ENCODE measurements at places on chromosomes 2 and 18.
A peak's percentile ranks its signal among the peaks of the same experiment; 100 is the strongest.

DNA sequence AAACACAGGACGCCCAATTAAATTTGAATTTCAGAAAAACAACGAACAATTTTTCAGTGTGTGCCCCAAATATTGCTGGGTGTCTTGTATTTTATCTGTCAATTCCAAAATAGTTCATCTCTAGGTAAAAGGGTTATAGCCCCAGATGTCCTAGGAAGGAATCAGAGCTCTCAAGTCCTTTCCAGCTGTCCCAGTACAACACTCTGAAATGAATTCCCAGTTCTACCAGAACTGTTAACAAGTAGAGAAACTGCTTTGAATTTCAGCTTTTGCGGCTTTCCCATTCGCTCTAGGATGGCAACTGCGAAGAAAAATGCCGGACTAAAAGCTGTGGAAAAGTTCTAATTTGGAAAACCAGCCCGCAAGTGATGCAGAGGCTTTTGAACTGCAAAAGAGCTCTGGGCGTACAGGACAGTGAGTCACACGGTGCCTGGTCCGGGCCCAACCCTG, 497 bp upstream of the GIGYF2 start:
- DNase-seq: no peak

GRCh38 chr2:7592618-7593140, 675.5 kb downstream of the RNF144A start:
- DNase-seq: no peak

DNA sequence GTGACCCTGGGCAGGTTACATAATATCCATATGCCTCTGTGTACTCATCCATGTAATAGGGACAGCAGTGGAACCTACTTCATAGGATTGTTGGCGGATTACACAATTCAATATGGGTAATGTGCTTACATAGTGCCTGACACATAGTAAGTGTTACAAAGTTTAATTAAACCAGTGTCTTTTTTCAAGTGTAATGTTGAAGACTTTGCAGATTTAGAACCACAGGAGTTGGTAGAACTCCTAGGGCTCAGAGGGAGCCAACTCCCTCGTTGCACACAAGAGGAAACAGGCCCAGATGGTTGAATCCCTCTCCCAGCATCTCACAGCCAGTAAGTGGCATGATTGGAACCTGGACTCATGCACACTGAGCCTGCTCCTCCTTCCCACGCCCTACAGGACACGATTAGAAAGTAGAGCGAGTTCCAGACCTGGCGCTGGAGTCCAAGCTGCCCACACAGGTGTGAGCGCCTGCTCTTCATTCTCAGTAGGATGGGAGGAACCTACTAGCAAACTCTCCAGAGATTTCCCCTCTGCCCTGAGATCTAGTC, 97.8 kb downstream of the VSNL1 start:
- no peak for DNase-seq

- DNase-seq: no peak
Observed at GRCh38 chr2:101012706-101013181, 10.7 kb downstream of the RPL31 start.

GRCh38 chr18:26471826-26472225, 76.5 kb downstream of the KCTD1 start:
- DNase-seq: no peak

DNA sequence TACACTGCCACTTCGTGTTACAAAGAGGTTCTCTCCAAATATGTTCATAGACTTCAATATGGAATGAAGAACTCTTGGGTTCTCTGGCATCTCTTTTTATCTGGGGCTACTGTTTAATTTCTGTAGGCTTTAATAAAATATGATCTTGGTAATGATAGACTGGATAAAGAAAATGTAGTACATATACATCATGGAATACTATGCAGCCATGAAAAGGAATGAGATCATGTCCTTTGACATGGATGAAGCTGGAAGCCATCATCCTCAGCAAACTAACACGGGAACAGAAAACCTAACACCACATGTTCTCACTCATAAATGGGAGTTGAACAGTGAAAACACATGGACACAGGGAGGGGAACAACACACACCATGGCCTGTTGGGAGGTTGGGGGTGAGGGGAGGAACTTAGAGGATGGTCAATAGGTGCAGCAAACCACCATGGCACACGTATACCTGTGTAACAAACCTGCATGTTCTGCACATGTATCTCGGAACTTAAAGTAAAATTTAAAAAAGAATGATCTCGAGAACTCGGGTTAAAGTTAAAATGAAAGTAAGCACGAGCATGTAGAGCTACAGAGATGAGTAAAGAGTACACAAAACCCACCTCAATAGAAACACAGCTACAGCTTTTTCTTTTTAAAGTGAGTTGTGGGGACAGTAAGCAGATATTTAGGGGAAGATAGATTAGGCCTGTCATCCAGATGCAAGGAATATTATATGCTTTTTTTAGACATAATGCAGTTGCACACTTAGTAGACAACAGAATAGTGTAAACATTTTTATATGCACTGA, 102.3 kb downstream of the SGPP2 start:
- DNase-seq: no peak

DNA sequence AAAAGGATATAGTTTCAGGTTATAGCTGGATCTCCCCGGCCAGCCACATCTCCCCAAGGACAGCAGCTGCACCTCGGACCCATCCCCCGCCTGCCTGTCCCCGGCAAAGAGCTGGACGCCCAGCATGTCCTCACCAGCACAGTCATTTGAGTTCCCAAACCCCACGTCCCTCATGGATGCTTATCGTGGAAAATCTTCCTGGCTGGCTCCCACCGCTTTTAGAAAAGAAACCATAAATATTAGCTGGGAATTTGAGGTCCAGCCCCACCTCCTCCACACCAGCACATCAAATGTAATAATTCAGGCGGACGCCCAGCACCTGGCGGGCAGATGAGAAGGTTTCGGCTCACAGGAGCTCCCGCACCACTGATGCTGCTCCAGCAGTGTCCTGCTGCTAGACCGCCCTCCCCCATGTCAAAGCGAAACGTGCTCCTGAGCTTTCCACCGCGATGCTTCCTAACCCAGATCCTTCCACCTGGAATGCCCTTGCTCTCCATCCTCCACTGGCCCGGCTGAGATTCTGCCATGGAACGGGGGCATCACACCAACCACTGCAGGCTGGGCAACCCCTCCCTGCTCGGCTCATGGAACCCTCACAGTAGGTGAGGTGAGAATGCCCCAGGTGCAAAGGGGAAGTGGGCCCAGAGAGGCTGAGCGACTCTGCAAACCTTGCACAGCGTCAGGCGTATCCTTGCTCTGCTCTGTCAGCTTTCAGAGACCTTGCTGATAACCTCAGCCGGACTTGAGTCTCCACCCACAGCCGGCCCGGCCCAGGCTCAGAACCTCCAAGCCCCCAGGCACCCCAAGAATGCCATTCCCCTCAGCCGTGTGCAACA, 71.5 kb upstream of the GPC1 start:
- peak; percentile 11 for DNase-seq

DNA sequence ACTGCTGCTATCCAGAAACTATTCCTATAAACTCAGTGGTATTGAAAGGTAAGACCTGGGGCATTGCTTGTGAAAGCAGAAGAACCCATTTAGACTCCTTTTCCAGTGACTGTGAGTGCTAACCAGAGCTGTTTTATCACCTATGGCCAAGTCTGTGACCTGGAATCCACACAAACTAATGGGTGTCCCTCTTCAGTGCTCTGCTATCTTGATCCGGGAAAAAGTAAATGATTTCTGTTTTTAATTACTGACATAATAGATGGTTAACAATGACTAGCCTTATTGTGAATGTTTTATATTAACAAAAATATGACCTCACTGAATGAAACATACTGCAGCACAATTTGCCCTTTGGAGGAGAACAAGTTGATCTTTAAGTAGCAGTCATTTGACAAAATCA, 251.6 kb upstream of the MC4R start:
- no peak for DNase-seq

GRCh38 chr18:22935431-22935830, 2.3 kb downstream of the RBBP8 start:
- DNase-seq: no peak

GRCh38 chr18:63317982-63318888, 1.3 kb downstream of the BCL2 start:
- peak; percentile 52 for DNase-seq

GRCh38 chr2:24836206-24836605, 43.0 kb downstream of the CENPO start:
- DNase-seq: no peak

- DNase-seq: no peak
Observed at GRCh38 chr2:126534478-126534877, 121.5 kb upstream of the GYPC start.

DNA sequence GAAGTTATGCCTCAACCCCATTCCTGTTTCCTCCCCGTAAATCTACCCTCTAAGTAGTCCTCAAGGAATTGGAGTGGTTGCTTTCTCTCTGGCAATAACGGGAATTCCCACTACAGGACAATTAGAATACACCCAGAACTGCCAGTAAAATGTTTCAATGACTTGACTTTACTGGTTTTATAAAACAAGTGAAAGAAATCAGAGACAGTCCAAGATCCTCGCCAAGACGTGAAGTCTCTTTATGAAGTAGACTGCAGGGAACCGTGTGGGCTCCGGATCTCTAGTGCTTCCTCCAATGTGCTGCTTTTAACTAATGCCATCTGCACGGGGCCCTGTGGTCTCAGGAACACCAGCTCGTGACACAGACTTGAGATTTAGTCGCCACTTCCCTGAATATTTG, 101.4 kb downstream of the CPO start:
- no peak for DNase-seq

- DNase-seq: no peak
Observed at GRCh38 chr2:59745085-59745484, 808.4 kb downstream of the BCL11A start.

GRCh38 chr2:96552315-96553175, 16.0 kb downstream of the ARID5A start:
- DNase-seq: no peak

DNA sequence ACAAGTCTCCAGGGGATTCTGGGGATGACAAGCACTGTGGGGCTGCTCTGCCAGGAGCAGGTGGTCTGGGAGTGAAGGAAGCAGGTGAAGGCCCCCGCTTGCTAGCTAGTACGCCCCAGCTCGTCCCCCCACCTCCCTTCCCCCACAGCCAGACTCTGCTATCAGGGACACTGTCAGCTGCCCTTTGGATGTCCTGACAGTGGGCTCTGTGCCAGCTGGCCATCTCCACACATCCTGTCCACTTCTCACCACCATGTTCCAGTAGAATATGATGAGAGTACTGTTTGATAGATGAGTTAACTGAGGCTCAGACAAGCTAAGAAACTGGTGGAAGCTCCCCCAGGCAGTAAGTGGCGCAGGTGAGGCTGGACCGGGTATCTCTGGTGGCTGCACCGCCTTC, 276.2 kb downstream of the CELF4 start:
- DNase-seq: no peak

DNA sequence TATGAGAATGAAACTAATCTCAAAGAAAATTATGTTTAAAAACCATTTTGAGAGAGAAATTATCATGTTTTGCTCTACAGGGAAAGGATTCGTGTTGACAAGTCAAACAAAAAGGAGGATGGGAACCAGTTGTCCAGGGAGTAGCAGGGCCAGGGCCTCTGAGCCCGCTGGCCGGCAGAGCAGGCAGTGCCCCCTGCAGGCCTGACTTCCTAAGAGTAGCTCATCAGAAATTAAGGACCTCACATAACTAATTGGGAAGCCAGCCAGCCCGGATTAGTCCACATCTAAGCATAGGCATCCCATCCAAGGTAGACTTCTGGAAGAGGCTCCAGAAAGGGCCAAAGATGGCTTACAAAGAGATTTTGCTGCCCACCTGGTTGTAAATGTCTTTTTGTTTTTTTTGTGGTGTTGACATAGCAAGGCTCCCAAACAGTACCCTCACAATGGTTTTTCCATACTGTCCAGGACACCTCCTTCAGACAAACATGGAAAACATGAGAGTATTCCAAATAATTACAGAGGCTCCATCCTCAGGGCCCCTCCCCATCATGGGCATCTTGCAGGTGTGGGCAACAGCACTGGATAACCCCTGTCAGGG, 241.2 kb upstream of the TANK start:
- no peak for DNase-seq

GRCh38 chr18:64981915-64982314, 768.9 kb upstream of the CDH7 start:
- DNase-seq: no peak

GRCh38 chr2:29644949-29645348, 276.4 kb downstream of the ALK start:
- DNase-seq: no peak

- peak; percentile 19 for DNase-seq
Observed at GRCh38 chr2:172339371-172340010, 87.9 kb upstream of the ITGA6 start.
